ENCODE measurements at places on chromosomes 6 and 20.

DNA sequence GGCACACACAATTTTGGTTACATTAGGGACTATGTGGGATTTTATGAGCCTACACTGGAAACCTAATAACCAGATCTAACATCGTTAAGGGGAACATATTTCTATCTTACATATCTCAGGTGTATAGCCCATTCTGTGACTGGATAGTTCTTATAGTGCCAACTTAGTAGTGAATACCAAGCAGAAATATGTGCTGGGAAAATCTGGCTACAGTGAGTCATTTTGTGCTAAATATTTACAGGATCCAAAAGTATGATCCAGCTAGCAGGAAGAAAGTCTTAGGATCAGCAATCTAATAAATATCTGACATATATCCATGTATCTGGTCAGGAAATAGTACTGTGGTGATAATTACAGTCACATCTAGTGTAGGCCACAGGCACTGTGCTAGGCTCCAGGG lies 94.6 kb upstream of the INSM1 start:
- DNase-seq, result no peak

DNA sequence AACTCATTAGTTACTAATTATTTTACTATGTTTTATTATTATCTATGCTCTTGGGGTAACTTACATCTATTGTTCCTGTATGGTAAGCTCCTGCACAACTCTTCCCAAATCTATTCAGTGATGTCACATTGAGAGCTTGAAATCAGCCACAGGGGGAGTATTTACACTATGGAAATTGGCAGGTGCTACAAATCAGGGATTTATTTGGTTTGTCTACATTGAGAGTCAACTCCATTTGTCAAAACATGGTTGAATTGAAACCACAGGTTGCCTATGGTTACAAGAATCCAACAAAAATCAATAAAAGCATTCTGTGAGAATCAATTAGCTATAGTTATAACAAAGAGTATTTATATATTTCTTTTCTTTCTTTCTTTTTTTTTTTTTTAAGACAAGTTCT lies 3.9 kb upstream of the FITM2 start:
- no peak for DNase-seq

DNA sequence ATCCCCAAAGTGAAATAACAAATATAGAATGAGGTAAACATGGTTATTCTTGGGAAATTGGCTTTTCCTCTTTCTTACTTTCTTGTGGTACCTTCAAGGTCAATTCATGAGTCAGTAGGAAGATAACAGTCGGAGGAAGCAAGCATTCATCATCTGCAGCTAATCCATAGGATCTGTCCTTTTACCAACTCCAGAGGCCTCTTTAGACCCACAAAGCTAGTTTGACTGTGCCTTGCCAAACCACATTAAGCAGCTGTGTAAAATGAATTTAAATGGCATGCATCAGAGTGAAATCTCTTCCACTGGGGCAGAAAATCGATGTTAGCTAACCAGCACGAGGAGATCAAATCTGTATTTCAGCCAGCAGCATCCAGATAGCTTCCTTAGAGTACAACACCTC lies 171.3 kb downstream of the TMEM242 start:
- no peak for DNase-seq

DNA sequence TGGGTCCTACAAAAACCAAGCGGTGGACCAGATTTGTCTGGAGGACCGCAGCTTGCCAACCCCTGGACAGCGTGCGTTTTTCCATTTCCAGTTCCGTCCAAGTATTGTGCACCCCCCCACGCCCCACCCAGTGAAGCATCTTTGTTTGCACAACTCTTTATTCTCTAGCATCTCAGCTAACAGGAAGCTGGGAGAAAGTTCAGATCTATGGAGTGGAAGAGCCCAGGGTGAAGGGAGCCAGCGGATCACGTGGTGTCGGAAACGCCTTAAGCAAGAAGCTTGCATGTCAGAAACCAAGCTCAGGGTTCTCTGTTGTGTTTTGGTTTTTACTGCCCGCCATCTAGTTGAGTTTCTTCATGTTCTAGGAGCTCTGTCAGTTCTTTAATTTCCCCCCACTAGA lies 29.9 kb downstream of the ARID1B start:
- DNase-seq, result no peak

GRCh38 chr6:128491610-128492206 lies 28.7 kb downstream of the PTPRK start:
- DNase-seq, result peak; percentile 26

DNA sequence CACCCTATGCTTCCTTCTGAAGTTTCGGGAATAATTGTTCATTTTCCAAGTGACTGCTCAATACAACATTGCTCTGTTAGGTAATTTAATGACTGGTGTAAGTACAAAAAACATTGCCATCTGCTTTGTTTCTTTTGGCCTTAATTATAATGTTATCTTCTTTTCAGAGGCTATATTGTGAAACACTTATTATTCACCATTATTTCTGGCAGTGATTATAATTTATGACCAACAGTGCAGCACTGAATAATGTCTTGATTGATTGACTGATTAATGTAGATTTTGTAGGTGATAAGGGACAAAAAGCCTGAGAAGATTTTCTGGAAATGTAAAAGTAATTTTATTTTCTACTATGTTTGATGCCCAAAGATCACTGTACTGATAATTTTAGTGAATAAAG lies 377.7 kb downstream of the PLCB1 start:
- DNase-seq, result no peak

- DNase-seq, result no peak
Measured at GRCh38 chr6:30480536-30481156, 8.7 kb upstream of the HLA-E start.

DNA sequence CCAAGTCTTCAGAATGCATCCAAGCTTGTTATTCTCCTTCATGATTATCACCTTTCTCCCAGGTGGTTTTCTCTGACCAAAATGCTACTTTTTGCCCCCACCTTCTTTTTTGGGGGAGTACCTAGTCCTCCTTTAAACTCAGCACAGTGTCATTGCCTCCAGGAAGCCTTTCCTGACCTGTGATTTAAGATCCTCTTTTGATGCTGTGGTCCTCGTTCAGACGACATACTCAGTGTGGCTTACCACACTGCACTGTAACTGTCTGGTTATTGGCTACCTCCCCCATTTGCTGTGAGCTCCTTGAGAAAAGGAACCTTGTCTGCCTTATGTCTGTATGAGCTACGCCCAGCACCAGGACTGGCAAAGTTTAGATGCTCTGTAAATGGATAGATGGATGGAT lies 14.6 kb downstream of the SAYSD1 start:
- DNase-seq, result no peak

- no peak for DNase-seq
Measured at GRCh38 chr6:41334482-41335040, 847 bp upstream of the NCR2 start.

DNA sequence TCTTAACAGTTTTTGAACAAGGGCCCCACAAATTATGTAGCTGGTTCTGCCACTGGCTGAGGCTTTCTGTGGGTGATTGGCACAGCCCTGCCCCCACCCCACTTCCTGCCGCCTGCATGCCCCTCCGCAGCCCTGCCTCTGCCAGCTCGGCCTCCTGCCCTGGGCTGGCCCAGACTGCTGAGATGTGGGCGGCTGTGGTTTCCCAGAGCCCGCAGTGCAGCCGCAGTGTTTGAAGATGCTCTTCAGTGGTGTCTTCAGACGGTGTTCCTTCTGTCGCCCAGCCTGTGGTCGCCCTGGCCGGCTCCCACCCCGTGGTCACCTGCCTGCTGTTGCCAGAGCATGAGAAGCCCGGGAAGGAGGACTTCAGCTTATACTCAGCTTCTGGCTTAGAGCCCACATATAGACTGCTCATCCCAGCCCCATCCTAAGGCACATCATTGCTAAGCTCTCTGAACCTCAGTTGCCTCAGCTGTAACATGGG lies 154.3 kb downstream of the VEGFA start:
- no peak for DNase-seq

GRCh38 chr20:2163757-2164156 lies 62.1 kb downstream of the STK35 start:
- DNase-seq, result no peak

- peak; percentile 89 for DNase-seq
Measured at GRCh38 chr6:106974336-106974998, at the start of gene CD24. TSS of gene CD24 (minus strand) at chr6:106974729. CDS start at chr6:106974646, 83 bp downstream.

GRCh38 chr6:135084001-135084915 lies 29.6 kb upstream of the HBS1L start:
- no peak for DNase-seq

DNA sequence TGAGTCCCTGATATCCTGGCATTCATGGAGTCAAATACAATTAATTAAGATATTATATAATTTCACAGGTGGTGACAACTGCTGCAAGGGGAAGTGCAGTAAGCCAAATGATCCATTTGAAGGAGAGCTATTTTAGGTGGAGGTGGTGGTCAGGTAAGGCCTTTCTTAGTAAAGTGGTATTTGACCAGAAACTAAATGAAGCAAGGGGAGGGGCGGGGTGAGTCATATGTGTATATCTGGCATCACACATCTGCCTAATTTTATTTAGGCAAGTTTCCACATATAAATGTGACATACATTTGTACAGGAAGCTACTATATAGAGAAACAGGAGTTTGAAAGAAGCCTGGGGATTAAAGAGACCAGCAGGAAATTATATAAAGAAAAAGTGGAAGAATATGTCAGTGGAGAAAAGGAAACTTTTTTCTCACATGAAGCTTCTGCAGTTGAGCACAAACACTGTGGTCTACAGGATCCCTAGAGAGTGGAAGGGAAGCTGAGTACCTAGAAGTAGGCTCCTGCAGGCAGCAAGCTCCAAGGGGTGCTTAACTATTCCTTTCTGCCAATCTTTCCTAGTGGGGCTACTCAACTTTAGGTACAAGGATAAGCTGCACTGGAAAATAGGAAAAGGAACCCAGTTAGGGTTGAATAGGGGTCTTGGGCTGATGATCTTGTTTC lies 99.6 kb downstream of the OGFRL1 start:
- DNase-seq, result no peak

- DNase-seq, result no peak
Measured at GRCh38 chr6:52176550-52176949, 9.6 kb upstream of the IL17A start.

DNA sequence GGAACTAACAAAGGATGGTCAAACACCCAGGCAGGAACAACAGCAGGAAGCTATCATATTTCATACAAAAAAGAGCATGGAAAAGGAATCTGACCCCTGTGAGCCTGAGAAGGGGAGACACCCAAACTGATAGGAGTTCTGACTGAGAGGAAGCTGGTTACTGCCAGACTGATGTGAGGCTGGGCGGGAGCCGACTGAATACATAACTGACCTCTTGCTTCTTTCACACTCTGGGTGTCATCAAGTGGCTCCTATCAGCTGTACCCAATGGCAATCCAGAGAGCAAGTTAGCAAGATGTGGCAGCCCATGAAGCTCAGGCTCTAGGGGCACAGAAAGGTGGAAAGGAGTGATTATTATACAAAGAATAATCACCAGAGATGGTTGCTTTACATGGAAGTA lies 795.1 kb upstream of the HS3ST5 start:
- no peak for DNase-seq

DNA sequence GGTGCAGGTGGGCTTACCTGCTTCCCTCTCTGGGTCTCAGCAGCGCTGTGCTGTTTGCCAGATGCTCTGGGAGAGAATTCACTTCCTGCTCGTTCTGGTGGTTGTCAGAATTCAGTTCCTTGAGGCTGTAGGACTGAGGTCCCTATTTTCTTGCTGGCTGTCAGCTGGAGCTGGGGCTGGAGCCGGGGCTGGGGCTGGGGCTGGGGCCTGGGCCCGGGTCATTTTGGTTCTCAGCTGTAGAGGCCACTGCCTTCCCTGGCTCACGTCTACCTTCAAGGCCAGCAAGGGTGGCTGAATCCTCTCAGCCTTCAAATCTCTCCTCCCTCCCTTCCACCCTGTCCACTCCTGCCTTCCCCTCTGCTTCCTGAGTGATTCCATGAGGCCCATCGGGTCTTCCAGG lies 16.8 kb upstream of the PHACTR3 start:
- DNase-seq, result no peak

DNA sequence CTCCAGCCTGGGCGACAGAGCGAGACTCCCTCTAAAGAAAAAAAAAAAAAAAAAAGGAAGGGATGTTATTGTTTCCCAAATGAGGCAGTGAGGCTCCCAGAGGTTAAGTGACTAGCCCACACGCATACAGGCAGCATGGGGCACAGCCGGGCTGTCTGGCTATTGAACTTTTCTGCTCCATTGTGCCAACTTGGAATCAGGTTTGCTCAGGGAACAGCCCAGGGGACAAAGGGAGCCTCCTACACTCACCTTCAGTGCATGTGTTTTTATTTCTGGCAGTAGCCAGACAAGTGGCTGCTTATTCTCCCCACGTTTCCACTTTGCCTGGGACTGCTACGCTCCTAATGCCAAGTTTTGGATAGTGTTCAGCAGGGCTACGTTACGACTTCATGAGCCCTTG lies 10.7 kb downstream of the ETV7 start:
- DNase-seq, result no peak

- no peak for DNase-seq
Measured at GRCh38 chr6:104396077-104396476, 463.6 kb downstream of the HACE1 start.

DNA sequence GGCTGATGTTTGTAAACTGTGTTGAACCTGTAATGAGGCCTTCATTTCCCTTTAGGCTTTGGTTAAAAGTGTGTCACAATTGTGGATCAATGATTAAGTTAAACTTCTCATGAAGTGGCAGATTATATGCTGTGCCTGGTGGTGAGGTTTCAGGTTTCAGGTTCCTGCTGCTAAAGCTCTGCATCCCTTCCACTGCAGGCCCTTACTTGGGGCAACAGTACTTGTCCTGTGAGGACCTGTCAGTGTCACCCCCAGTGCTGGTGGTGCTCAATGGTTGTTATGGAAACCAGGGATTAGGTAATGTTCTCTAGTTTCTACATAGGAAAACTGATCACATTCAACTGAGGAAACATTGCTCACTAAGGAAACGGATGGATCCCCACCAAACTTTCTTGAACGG lies 18.5 kb downstream of the RPP21 start:
- DNase-seq, result peak; percentile 21

GRCh38 chr20:891058-891705 lies 25.0 kb downstream of the ANGPT4 start:
- DNase-seq, result no peak

GRCh38 chr6:33599413-33599938 lies 19.4 kb upstream of the BAK1 start:
- DNase-seq, result no peak

- no peak for DNase-seq
Measured at GRCh38 chr20:18404172-18404571, 62.7 kb downstream of the DZANK1 start.

DNA sequence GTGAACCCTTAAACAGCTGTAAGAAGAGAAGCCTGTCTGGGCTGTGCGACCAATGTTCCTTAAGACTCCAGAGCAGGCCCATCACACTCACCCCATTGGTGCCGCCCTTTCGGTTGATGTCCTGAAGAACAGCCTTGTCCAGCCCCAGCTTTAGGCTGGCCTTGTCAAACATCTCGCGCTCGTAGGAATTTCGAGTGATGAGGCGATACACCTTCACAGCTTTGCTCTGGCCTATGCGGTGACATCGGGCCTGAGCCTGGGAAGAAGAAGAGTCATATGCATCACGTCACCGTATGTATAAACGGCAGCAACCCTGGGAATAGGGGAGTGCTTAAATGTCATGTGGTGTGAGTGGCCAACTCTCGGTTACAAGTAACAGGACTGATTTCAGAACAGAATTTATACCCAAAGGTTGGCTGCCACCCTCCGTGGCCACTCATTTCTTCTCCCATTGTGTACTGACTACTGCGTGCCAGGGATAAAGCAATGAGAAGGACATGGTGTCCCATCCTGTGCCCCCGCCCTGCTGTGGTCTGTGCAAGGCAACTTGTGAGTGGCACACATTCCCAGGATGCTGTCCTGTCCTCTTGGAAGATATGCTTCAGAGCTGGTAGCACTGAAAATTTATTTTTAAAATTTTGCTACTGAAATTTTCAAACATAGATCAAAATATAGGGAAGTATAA lies 90.7 kb upstream of the EMILIN3 start:
- DNase-seq, result no peak

GRCh38 chr6:124997196-124997875 lies 35.1 kb downstream of the RNF217 start:
- no peak for DNase-seq

GRCh38 chr20:1001911-1002681 lies at the start of gene RSPO4:
TSS of gene RSPO4 (minus strand) at chr20:1002311. CDS start at chr20:1002164, 147 bp downstream.
- peak; percentile 64 for DNase-seq

All from neural progenitor cell (in vitro differentiated cells).